ENCODE measurements at places on chromosomes 16 and 17. TPM values are rescaled to one million over a fixed set of nuclear protein-coding genes. Genes with fewer than 3 reads are reported as not detected.

GRCh38 chr17:32590974-32591373, 104.2 kb downstream of the CDK5R1 start:
- DNase-seq, result no peak

DNA sequence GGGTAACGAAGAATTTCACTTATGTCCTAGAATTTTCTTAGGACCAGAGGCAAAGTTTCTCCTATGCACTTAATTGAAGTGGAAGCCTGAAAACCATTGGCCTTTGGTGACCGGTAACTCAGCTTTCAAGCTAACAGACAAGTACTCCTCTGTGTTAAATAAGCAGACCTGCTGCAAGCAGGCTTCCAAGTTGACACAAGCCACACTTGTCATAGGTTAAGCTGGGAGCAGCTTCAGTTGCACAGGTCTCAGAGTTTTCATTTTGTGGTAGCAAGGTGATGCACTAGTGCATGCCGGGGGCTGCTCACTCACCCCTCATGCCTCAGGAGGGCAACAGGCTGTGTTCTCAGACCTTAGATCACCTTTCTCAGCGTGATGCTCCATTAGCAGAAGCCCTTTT, 399.9 kb downstream of the UTP18 start:
- DNase-seq, result peak; percentile 14

Gene CCL3
- 6.6 TPM for polyA plus RNA-seq

DNA sequence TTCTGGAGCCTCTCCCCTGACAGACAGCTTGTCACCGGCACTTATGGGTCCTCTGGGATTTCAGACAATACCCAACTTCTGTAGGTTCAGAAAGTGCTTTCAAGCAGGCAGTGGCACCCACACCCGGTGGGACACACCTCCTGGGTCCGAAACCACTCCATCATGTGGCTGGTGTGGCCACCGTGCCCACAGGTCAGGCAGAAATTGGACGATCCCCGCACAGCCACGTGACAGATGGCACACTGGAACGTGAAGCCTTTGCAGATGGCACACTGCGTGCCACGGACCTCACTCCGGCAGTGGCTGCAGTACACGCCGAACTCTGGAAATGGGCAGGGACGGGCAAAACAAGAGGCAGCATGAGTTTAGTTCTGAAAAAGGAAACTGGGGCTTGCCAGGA, 99.5 kb upstream of the FA2H start:
- no peak for DNase-seq

Gene PABPN1L
- polyA plus RNA-seq, result not detected

DNA sequence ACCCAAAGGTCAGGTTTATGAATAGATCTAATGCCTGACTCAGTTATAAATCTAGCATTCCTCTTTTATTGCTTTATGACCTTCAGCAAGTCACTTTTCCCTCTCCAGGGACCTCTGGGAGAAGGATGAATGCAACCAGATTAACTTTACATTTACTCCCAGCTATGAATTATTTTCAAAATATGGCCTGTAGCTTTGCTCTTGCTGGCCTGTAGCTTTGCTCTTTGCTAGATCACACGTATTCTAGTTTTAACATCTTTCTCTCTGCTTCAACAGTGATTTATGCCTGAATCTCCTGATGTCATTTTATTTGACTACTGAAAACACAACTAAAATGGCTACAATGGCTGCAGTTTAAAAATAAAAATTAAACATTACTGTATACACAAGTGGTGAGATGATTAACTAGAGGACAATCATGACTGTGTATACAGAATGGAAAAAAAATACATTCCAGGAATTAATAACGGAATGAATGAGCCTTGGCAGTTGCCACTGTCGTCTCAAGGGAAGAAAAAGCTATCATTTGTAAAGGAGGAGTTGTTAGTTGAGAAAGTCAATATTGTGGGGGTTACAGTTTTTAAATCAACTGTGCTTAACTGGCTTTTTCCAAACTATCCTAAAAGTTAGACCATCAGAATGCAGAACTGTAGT, 434.5 kb upstream of the GOT2 start:
- DNase-seq, result no peak

DNA sequence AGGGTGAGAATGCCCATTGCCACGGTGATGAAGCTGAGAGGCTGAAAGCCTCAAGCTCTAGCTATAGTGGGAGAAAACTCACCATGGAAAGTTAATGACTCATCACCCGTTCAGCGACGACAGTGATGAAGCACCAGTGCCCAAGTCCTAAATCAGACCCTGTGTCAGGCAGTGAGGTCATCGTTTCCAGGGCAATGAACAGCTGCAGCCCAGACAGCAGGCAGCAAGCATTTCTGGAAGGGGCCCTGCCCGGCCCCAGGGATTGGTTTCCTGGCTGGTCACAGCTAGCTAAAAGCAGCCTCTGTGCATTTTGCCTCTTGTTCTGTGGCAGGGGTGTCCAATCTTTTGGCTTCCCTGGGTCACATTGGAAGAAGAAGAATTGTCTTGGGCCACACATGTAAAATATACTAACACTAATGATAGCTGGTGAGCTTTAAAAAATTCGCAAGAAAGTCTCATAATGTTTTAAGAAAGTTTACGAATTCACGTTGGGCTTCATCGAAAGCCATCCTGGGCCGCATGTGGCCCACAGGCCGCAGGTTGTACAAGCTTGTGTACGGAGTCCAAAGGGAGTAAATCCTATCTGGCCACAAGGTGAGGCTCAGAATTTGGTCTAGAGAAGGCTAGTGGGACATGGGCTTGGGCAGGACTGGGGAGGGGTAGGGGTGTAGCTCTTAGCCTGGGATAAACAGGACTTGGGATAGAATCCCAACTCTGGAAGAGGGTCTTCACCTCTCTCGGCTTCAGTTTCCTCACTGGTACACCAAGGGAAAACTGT, 40.6 kb downstream of the MIS12 start:
- peak; percentile 94 for DNase-seq

GRCh38 chr17:28573966-28574480, 2.7 kb downstream of the ALDOC start:
- DNase-seq, result no peak

- no peak for DNase-seq
Measured at GRCh38 chr17:14061666-14062560, 7.4 kb upstream of the COX10 start.

DNA sequence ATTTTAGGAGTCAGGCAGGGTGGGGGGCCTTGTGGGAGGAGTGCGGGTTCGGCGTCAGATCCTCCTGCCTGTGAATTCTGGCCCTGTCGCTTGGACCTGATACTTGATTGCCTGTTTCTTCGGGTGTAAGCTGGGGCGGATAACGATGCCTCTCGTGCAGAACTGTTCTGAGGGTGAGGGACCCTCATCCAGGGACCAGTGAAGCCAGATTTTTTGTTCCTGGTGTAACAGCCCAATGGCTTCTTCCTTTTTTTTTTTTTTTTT, 1.3 kb downstream of the TBCD start:
- no peak for DNase-seq

DNA sequence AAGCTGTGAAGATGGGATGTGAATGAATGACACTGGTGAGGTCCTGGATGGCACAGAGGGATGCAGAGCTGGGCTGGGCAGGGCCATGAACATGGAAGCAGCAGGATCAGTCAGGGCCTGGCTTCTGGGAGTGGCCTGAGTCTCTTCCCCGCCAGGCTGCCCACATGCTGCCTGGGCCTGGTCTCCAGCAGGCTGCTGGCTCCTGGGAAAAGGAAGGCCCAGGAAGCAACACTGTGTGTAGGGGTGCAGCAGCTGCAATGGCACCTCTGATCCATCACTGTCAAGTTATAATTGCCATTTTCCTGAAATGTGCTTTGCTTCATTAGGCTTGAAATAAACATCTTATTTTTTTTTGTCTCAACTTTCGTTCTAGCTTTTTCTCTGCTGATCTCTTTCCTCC, 260.2 kb upstream of the N4BP1 start:
- DNase-seq, result peak; percentile 45

GRCh38 chr16:85504242-85504641, 108.9 kb upstream of the GSE1 start:
- DNase-seq, result no peak

- DNase-seq, result no peak
Measured at GRCh38 chr17:50979524-50979927, 113.4 kb upstream of the TOB1 start.

All from kidney (tissue), 22 donors.